Upper lobe of right lung (tissue), 1 donor: ENCODE measurements at places on chromosomes 2 and 18. TPM values are rescaled to one million over a fixed set of nuclear protein-coding genes. Genes with fewer than 3 reads are reported as not detected.

DNA sequence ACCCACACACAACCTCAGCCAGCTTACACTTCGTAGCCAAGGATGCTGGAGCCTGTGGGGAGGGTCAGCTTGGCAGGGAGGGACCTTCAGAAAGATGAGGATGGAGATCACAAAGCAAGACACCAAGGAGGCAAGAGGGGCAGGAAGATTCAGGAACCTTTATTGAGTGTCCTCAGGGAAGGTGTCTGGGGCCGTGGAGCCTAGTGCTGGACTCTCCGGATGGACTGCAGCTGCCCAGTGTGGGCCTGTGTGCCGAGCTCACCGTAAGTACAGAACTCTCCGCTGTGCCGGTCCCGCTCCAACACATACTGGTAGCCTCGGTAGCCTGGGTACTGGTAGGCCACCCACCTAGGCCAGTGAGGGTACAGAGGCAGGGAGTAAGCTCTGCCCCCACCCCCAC, 3.2 kb downstream of the CRYBA2 start:
- peaks cover 18% of the 10 kb centered on the region for H3K4me1 ChIP-seq
- no peaks in the 10 kb centered on the region for H3K36me3 ChIP-seq
- H3K27me3 ChIP-seq = peaks cover 99% of the 10 kb centered on the region

DNA sequence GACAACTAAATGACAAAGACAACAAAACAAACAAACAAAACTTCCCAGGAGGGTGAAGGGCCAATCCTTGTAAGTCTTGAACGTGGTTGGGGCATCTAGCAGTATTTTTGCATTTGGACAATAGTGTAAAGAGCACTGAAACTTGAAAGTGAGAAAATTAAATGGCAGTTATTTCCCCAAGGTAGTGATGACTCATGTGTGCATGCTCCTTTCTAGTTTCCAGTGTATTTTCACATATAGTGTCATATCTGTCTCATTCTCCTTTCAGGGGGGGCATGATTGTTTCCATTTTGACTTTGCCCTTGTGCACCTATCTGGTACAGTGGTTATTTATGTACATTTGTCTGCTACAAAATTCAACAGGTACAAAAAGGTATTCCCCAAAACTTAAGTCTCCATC, 39.5 kb downstream of the CERS6 start:
- no peak overlapping the region for H3K4me3 ChIP-seq
- no peak for DNase-seq
- no peaks in the 10 kb centered on the region for H3K36me3 ChIP-seq
- H3K27ac ChIP-seq = no peak overlapping the region

Gene CFC1
- 0.38 TPM for total RNA-seq

- H3K36me3 ChIP-seq = peaks cover 18% of the 10 kb centered on the region
- H3K27me3 ChIP-seq = no peaks in the 10 kb centered on the region
- H3K27ac ChIP-seq = no peak overlapping the region
Observed at GRCh38 chr2:179106342-179106675, 56.4 kb upstream of the CCDC141 start.

GRCh38 chr2:167992278-167992677, 255.1 kb downstream of the STK39 start:
- H3K27me3 ChIP-seq = no peaks in the 10 kb centered on the region
- H3K36me3 ChIP-seq = no peaks in the 10 kb centered on the region

Gene GAL3ST2
- total RNA-seq = not detected

DNA sequence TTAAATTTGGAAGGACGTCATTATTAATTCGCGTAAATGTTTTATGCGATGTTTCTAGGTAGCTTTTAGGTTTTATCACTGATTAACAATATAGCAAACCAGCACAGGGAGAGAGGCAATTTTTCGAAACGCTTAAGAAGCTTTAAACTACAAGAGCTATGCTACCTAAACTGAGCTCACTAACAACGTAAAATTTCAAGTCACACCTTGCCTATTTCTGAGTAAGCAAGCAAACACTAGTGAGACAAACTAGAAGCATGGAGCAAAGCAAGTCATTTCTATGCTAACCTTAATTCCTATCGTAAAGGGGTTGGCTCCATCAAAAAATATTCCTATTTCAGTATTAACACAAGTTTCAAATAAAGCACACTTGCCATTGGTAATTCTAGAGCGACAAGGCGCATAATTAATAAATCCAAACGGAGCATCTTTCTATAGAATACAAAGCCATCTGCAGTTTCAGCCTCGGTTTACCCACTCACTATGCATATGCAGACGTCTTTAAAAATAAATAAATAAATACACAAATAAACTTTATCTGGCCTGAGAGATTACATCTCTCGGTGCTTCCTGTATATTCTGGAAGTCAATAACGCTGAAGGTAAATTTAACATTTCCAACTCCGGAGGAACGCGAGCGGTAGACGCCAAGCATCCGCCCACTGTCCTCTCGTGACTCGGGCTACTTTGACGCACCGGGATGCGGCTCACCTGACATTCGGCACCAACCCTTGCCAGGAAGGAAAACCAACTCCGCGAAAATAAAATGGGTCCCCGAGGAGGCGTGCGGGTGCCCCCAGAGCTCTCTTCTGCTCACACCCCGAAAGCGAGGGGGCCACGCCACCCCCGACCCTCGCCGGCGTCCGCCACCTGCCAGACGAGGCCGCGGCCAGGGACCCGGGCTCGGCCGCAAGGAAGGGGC, 947 bp downstream of the ITSN2 start:
- peaks cover 29% of the 10 kb centered on the region for H3K4me1 ChIP-seq
- H3K27ac ChIP-seq = peak overlapping the region; percentile 97
- no peaks in the 10 kb centered on the region for H3K27me3 ChIP-seq
- H3K36me3 ChIP-seq = no peaks in the 10 kb centered on the region
- peak overlapping the region; percentile 95 for H3K4me3 ChIP-seq

DNA sequence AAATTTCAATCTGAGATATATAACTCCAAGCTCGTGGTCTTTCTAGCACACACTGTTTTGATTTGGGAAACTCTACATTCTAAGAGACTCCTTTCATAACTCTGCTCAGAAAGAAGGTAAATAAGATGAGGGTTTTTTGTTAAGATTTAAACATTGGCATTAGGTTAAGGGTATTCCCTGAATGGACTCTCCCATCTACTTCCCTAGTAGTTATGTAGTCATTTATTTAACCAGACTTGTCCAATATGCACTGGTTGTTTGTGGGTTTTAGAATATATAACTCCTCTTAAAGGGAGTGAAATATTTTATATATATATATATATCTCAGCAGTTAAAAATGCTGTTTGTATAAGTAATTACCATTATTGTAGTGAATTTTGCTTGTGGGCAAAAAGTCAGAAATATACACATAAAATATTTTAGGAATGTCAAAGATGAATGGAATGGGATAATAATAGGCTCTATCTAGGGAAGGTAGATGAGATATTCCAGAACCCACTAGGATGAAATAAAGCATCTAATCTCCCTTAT, 61.5 kb upstream of the WDR75 start:
- H3K4me1 ChIP-seq = no peaks in the 10 kb centered on the region
- no peak for DNase-seq
- no peak overlapping the region for H3K4me3 ChIP-seq

GRCh38 chr2:68806511-68807109, 64.6 kb downstream of the BMP10 start:
- no peak overlapping the region for H3K27ac ChIP-seq
- peaks cover 40% of the 10 kb centered on the region for H3K4me1 ChIP-seq
- H3K36me3 ChIP-seq = peaks cover 25% of the 10 kb centered on the region
